CD4-positive, alpha-beta T cell treated with Interleukin-17A for 1 hour (primary cell): ENCODE measurements at places on chromosomes 3 and 15.

GRCh38 chr3:189985948-189986347 lies 134.7 kb downstream of the P3H2 start:
- no peak for DNase-seq

DNA sequence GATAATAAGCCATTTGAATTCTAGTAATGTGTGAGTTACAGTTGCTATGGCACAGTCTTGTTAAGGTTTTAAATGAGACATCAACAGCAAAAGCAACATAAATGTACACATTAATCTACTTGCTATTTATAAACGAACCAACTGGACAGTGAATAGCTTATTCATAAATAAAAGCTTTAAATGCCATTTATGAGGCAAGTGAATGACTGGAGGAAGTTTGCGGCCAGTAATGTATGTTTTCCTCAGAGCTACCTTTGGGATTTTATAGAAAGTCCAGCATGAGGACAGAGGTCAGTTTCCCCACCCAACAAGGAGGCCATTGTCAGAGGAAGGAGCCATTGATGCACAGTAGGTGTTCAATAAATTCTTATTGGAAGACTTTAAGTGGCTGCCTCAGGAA lies 48.0 kb upstream of the PXYLP1 start:
- no peak for DNase-seq

DNA sequence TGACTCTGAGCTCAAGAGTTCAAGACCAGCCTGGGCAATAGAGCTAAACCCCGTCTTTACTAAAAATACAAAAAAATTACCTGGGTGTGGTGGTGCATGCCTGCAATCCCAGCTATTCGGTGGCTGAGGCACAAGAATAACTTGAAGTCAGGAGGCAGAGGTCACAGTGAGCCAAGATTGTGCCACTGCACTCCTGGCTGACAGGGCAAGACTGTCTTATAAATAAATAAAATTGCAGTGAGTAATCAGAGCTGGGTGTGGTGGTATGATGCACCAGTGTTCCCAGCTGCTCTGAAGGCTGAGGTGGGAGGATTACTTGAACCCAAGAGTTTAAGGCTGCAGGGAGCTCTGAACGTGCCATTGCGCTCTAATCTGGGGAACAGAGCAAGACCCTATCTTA lies 55.9 kb upstream of the GCNT3 start:
- DNase-seq = no peak

GRCh38 chr15:45087513-45087912 lies 26.5 kb downstream of the DUOX2 start:
- DNase-seq = no peak

DNA sequence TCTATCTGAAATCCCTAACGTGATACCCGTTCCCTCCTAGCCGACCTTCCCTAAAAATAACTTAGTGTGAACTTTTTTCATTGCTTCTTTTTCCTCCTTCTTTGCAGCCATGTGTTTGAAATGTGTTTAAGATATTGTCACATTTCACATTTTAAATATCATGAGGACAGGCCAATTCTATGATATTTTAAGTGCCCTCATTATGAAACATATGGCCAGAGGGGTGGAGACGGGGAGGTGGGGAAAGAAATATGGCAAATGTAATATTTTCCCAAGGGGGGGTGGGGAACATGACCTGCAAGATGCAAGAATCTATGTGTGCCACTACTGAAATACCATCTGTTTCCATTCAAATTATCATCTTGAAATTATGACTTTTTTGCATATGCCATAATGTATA lies 1039.2 kb downstream of the AGBL1 start:
- no peak for DNase-seq

DNA sequence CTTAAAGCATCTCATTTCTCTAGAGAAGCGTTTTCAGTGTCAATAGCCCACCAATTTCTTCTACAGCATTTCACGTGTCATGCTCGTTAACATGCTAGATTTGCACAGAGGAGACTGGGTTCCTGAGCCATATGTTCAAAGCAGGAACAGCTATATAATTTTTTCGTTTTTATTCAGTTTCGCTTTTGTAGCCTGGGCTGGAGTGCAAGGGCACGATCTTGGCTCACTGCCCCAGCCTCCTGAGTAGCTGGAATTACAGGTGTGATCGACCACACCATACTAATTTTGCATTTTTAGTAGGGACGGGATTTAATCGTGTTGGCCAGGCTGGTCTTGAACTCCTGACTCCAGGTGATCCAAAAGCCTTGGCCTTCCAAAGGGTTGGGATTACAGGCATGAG lies 6.6 kb upstream of the SLMAP start:
- no peak for DNase-seq

- DNase-seq = no peak
These were observed 43.1 kb upstream of the TP63 start for GRCh38 chr3:189588070-189588469.

DNA sequence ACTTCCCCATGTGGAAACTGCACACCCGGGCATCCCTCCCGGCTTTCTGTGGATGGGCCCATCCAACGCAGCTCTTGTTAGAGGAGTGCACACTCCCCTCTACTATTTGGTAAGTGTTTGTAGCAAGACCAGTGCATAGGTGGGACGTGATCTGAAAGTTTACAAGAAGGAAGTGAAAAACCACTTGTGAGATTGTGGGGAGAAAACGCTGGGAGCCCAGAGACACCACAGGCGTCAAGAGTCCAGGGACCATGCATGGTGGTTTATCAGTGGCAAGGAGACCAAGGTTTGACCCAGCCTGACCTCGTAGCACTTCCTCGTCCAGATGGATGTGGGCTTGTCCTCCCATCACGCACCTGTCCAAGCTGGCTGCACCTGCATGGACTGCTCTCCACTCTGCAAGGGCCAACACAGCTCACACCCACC lies 51.6 kb downstream of the ATP10A start:
- DNase-seq = peak; percentile 32

GRCh38 chr3:40848421-40848820 lies 323.7 kb downstream of the ZNF621 start:
- no peak for DNase-seq

DNA sequence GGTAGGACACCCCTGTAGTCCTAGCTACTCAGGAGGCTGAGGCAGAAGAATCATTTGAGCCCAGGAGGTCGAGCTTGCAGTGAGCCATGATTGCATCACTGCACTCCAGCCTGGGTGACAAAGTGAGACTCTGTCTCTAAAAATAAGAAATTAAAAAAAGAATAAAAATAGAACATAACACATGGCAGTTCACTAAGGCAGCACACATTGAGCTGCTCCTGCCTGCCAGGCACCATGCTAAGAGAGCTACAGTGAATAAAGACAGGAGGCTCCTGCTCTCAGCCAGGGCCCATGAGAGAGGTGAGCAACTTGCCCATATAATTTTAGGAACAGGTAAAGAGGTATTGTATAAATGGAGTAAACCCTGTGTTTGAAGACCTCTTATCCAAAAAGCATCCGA lies 54.3 kb downstream of the EBLN2 start:
- no peak for DNase-seq

- DNase-seq = no peak
These were observed 244.8 kb downstream of the LRRN1 start for GRCh38 chr3:4043867-4044575.

- no peak for DNase-seq
These were observed 430.8 kb downstream of the DIPK2A start for GRCh38 chr3:144402430-144402829.

DNA sequence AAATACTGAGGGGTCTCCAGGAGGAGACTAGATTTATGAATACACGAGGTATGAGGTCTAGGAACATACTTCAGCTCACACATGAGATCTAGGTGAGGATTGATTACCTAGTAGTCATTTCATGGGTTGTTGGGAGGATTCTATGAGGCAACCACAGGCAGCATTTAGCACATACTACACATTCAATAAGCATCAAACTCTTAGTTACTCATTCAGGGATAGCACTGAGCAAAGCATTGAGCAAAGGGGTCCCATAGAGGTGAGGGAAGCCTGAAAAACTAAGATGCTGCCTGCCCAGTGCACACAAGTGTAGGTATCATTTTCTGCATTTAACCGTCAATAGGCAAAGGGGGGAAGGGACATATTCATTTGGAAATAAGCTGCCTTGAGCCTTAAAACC lies 4.5 kb downstream of the CCR5 start:
- no peak for DNase-seq

DNA sequence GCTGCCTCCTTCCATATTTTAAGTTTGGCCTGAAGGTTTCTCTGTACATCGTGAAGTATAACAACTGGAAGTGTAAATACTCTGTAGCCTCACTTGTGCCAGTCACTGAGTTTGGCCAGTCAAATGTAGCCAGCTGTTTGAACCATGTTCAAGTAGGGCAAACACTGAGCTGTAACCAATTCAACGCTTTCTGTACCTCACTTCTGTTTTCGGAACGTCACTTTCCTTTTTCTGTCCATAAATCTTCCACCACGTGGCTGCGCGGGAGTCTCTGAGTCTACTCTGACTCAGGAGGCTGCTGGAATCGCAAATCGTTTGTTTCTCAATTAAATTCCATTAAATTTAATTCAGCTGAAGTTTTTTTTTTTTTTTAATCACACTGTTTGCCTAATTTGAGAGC lies 88.8 kb upstream of the RARB start:
- no peak for DNase-seq

- DNase-seq = no peak
These were observed 25.1 kb upstream of the TCF12 start for GRCh38 chr15:56893364-56893678.

DNA sequence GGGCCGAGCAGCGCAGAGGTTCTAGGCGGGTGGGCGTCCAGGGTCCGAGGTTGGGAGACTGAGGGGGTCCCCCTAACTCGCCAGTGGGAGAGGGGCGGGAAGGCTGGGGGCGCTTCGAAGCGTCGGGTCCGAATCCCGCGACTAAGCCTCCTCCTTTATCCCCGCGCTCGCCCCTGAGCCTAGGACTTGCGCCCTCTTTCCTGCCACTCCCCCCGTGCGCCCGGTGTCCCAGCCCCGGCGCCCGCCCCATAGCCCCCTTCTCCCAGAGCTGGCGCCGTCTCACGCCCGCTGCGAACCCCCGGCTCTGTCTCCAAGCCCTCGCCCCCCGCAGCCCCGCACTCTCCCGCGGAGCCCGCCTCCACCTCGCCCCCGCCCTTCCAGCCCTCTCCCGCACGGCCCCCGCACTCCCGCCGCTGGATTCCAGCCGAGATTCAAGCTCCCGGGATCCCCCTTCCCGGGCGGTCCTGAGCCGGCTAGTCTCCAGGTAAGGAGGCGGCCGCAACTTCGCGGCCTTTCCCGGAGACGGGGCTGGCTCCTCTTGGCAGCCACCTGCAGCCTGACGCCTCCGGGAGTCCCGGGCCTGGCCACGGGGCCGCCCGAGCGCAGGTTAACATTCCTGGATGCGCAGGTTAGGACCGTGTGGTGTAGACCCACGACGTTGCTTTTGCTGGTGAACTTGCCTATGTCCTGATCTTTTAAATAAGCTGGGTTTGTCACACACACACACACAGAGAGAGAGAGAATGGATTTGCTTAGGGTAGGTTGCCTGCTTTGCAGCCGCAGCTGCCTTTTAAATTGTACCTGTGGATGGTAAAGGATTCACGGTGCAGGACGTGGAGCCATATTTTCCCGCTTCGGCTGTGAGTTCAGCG lies 563 bp downstream of the PXYLP1 start:
- DNase-seq = peak; percentile 31

GRCh38 chr15:36896949-36897348 lies 203.4 kb downstream of the MEIS2 start:
- no peak for DNase-seq

DNA sequence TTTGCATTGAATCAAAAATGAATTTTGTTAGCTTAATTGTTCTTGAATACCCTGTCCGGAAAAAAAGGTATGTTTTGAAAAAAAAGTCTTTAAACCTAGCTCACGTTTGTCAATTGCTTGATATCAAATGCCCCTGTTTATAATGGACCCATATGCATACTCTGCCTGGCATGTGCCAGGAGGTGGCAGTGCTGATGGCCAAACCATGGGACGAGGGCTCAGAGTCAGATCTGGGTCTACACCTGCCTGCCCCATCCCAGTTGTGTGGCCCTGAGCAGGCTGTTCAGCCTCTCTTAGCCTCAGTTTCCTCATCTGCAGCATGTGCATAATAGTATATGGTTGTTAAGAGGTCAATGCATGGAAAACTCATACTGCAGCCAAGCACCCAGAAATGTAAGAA lies 38.8 kb downstream of the PRKCD start:
- DNase-seq = no peak

GRCh38 chr3:13566453-13566748 lies 17.5 kb downstream of the FBLN2 start:
- no peak for DNase-seq

DNA sequence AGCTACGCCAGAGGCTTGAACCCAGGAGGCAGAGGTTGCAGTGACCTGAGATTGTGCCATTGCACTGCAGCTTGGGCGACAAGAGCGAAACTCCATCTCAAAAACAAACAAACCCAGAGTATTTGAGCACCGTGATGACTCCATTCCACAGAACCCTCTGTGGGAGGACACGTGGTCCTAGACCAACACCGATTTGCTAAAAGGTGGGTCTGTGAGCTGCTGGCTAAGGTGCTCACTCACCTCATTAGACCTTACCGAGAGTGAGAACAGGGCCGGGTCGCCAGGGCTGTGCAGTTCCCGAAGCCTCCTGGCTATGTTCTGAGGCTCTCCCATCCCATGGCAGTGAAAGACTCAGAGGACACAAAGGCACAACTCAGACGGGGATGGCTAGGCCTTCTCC lies 17.9 kb downstream of the ABHD2 start:
- no peak for DNase-seq

GRCh38 chr15:52052066-52052935 lies 33.3 kb downstream of the MAPK6 start:
- no peak for DNase-seq

DNA sequence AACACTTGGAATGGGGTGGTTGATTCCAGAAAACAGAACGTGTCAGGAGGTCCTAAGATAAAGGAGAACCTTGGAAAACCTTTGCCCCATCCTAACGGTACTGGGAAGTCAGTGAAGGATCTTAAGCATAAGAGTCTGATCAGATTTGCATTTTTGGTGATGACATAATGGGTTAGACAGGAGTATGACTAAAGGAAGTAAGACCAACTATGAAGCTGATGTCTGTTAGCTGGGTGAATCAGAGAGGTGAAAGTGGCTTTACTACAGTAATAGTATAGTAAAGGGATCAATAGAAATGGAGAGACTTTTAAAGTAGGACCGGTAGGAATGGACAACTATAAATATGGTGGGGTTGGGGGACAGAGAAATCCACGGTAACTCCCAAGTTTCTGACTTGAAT lies 12.6 kb downstream of the GTF2A2 start:
- DNase-seq = no peak
